ENCODE measurements at places on chromosomes 1 and 21.

DNA sequence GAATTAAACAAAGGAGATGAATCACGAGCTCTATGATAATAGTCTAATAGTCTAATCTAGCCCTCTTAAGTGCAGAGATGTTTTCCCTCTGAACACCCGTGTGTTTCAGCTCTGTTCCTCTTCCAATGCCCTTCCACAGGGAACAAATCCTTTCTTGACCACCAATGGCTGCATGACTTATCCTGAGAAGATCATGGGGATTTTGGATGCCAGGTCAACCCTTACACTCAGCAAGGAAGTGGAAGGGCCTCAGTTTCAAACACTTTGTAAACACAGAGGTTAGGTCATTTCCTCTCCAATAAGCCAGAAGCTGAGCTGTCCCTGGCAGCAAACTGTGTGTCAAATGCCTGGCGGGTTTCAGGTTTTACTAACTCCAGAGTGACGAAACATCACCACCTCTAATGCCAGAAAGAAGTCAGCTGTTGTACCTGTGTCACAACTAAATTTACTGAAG, 200.0 kb downstream of the GABPA start:
- no peak for DNase-seq

DNA sequence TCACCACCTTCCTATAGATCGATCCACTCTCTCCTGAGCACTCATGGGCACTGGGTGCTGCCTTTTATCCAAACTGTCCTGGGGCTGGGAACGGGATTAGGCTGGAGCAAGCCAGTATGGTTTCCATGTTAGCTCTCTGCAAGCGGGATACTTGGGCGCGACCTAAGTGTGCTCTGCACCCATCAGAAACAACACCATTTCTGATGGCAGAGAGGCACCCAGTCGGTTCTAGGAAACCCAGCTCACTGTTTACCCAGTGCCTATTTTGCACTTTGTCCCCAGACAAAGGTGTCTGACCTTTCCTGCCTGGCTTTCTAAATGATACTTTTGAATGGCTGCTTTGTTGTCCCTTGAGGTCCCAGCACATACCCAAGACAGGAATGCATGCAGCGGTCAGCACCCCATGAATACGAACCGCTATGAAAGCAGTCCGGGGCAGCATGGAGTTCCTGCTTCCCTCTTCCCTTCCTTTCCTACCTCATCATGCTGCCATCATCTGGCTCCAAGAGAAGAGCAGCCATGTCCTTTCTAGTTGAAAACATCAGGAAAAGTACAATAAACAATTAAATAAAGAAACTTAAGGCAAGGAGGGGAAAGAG, 83.9 kb downstream of the TRABD2B start:
- DNase-seq: no peak

DNA sequence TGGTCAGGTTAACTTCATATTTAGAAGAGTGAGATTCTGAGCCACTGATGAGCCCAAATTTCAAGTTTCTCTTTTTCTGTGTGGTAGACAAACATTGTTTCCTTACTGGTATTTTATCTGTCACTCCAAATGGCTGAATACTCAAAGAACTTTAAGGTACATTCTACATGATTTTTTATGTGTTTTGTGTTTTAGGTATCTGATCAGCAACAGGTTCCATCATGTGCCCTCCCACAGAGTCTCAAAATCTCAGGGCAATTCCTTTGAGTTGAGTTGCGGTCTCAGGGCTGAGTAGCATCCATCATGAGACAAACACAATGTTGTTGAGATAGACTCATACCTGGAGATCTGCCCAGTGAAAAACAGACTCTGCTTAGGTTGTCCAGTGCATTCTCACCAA, 14.7 kb upstream of the CEP350 start:
- no peak for DNase-seq

- no peak for DNase-seq
Observed at GRCh38 chr21:46111193-46111571, 13.3 kb downstream of the COL6A2 start.

DNA sequence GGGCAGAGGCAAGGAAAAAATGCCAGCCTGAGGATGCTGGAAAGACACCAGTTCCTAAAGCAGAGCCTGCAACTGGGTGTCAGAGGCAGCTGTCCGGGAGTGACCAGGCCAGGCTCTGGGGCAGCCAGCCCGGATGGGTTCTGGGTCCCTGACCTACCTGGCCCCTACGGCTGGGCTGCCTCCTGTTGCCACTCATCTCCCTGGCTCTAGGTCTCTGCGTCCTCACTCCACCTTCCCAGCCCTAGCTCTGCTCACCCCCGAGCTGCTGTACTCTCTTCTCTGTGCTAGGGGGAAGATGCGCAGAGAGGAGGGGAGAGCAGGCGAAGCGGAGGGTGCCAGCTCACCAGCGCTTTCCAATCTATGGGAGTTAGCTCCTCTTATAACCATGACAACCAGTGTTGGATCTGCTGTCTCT, 9.0 kb downstream of the ARHGEF2 start:
- DNase-seq: peak; percentile 83

DNA sequence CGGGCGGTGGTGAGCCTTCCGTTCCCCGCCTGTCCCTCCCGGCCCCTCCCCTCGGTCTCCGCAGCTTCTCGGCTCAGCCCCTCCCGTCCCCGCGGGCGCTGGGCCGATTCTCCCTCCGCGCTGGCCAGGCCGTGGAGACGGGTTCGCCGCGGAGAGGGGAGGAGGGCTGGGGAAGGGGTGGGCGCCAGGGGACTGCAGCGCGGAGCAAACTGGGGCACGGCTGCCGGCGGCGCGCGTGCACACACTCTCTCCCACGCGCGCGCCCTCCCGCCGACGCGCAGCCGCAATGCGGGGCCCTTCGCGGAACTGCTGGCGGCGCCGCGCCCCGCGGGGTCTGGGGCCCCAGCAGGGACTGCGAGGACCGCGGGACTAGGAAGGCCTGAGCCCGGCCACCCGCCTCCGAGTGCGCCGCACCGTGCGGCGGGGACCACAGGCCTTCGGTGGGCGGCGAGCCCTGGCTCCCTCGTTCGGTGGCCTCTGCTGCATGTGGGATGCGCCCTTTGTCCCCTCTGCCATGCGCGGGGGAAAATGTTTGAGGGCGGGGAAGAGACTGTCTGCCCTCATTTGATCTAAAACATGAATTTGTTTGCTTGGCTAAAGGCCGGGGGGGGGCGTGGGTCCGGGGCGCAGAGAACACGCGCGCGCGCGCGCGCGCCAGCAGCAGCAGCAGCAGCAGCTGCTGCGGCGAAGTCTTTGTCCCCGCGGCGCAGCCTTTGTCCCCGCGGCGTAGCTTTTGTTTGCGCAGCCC, 90.7 kb upstream of the VAMP3 start:
- DNase-seq: peak; percentile 63

DNA sequence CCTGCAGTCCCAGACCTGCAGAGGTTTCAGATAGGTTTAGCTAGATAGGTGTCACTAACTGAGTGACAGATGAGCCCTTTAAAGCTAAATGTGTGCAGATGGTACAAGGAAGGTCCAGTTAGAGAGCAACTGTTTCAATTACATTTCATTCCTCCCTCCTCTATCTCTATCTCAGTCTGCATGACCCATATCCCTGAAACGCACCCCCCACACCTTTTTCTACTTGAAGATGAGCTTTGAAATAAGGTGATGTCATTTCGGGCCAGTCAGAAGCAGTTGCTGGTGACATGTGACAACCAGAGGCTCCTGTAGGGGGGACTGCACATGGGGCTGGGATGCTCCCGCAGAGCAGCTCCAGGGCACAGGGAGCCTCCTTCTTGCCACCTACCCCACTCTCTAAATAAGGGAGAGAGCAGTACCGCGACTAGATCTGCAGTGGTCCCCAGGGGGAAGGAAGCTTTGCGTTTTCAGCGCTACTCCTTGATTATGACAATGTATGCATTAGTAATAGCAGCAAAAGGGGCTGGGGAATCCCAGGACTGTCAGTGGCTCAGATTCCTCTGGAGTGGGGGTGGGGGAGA, 4.3 kb downstream of the ATP8B2 start:
- DNase-seq: peak; percentile 71

DNA sequence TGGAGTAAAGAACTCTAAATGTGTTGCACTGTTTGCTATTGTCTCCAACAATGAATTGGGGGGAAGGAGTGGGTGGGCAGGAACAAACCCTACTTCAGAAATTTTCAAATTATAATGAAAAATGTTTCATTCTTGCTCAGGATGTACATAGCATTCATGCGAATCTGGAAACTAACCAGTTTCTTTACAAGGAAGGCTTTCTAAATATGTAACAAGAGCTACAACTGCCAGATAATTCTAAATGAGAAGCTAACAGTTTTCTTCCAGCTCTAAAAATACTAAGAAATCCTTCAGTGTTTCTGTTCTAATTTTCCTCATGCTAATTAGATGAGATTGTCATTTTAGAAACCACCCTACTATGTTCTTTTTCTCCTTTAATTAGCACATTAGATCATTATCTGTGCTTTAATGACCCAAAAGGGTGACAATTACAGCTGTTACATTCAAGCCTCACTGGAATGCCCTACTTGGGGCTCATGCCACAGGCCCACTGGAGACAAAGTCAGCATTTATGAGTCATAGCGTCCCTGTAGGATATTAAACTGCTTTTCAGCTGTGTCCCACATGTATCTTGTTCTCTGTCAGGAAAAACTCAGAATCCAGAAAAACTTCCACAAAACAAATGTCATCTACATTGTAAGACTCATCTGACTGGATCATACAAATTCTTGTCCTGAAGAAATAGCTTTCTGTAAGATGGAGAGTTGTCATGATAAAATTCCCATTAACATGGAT, 804.6 kb upstream of the CXADR start:
- no peak for DNase-seq

DNA sequence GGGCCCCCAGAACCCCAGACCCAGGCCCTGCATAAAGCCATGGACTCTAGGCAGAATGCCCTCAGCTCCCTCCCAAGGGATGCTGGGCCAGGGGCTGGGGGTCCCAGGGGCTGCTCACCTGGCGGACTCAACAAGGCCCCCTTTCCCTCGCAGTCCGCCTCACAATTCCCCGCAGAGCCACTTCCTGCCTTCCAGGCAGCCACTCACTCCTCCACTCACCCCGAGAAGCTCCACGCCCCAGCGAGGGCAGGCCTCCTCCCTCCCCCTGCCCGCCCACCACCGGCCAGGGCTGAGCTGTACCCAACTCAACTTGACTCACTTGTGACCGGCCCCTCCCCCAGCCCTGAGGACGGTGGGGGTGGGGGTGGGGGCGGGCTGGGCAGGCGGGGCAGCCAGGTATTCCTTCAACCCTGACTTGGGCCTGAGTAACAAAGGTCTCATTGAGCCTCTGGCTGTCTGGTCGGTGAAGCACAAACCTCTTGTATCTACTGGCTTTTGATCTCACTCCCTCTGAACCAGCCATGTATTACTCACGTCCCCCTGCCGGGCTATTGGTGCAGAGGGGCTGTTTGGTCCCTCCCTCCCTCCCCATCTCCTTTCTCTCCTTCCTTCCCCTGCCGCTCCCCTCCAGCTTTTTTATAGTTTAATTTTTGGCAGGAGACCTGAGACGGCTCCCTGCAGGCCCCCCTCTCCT, 5.9 kb downstream of the BLACAT1 start:
- no peak for DNase-seq

DNA sequence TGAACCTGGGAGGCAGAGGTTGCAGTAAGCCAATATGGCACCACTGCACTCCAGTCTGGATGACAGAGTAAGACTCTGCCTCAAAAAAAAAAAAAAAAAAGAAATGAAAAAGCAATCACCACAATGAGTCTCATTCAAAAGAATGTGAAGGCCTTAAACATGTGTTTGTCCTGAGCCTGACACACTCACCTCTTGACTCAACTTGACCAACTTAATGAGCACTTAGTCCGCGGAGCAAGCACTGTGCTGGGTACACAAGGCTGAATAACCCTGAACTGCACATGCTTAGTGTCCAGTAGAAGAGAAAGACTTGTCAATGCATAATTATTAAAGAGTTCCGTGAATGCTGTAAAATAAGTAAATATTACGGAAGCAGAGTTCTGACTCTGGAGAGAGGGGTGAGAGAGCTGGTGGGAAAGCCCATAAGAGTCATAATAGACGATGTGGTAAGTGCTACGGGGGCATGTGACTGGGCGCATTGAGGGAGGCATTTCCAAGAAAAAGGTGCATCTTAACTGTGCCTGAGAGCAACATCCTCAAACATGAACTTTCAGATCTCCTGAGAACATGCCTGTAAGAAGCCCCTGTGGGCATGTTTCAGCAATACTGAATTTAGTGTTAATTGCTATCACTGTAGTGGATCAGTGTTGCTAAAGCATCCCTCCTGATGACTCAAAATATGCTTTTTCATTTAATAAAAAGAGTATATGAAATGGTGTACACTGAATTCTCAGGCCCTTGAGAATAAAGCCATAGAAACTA, 27.2 kb downstream of the MCOLN2 start:
- DNase-seq: no peak

- DNase-seq: no peak
Observed at GRCh38 chr1:197472141-197472540, 204.1 kb downstream of the CRB1 start.

DNA sequence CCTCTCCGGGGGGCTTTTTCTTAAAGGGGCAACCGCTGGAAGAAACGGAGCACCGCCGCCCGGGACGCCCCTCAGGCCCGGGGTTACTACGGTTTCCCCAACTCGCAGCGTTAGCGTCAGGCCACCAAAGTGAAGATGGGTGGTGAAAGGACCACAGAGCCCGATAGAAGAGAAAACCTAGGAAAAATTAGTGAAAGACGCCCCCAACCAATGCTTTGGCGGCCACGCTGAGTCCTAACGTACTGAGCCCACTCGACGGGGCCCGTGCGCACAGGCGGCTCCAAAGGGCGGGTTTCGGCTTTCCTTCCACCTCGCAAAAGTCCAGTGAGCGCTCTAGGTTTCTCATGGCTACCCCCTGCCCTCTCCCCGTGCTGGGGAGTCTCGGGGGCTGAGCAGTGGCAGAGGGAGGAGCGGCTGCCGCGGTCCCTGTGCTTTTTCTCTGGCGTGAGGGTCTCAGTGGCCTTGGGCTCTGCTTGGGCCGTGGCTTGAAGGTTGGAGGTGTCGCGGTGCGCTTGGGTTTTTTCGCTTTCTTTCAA, 12.2 kb upstream of the SPEN start:
- DNase-seq: no peak

DNA sequence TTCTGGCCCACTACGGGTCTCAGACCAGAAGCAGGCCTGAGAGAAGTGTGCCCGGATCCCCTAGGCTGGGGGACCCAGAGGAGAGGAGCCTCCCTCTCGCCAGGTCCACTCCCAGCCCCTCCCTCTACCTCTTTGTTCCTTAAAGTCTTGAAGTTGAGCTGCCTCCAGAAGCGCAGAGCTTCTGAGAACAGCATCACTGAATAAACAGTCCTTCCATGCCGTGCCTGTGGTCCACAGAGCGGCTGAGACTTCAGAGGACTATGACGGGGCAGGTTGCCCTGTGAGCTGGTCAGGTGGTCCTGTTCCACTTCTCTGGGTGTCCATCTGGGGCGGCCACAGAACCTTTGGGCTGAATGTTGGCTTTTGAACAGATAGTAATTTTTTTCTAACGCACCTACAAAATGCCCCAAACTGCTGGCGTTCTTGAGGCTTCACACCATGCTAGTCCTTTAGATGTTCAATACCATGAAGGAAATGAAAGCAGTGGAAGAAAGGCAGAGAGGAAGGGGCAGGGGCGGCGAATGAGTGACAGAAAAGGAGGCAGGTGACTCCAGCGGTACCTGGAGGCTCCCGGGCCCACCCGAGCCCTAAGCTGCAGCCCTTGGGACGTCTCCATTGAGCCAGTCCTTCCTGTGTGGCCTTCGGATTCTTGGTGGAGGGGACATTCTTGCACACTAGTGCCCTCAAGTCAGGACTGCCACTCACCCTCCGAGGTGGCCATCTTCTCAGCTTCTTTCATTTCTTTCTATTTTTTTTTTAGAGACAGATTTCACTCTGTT, 239.3 kb upstream of the VAMP3 start:
- DNase-seq: no peak

- DNase-seq: no peak
Observed at GRCh38 chr1:10236405-10237156, 26.2 kb downstream of the KIF1B start.

- no peak for DNase-seq
Observed at GRCh38 chr1:28286111-28286510, 26.8 kb downstream of the SESN2 start.

Data from dorsolateral prefrontal cortex (tissue), 122 donors.